ENCODE measurements at places on chromosomes 16 and 17.

DNA sequence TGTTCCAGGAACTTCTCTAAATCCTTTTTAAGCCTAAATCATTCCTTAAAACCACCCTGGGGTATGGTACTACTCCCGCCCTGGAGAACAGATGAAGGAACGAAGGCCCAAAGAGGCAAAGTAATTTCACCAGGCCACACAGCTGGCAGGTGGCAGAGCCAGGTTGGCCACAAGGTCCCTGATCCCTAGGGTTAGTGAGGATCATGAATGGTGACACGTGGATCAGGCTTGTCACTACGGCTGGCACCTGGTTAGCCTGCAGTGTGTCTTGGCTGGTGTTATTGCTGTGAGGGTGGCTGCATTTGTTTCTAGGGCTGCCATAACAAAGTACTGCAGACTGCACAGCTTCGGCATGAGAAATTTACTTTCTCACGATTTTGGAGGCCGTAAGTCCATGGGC lies 26.0 kb upstream of the ZNF423 start:
- no peak for DNase-seq

GRCh38 chr16:75433732-75434413 lies 570 bp upstream of the CFDP1 start:
- DNase-seq, result peak; percentile 71

GRCh38 chr17:60314423-60314822 lies 77.5 kb downstream of the USP32 start:
- DNase-seq, result no peak

DNA sequence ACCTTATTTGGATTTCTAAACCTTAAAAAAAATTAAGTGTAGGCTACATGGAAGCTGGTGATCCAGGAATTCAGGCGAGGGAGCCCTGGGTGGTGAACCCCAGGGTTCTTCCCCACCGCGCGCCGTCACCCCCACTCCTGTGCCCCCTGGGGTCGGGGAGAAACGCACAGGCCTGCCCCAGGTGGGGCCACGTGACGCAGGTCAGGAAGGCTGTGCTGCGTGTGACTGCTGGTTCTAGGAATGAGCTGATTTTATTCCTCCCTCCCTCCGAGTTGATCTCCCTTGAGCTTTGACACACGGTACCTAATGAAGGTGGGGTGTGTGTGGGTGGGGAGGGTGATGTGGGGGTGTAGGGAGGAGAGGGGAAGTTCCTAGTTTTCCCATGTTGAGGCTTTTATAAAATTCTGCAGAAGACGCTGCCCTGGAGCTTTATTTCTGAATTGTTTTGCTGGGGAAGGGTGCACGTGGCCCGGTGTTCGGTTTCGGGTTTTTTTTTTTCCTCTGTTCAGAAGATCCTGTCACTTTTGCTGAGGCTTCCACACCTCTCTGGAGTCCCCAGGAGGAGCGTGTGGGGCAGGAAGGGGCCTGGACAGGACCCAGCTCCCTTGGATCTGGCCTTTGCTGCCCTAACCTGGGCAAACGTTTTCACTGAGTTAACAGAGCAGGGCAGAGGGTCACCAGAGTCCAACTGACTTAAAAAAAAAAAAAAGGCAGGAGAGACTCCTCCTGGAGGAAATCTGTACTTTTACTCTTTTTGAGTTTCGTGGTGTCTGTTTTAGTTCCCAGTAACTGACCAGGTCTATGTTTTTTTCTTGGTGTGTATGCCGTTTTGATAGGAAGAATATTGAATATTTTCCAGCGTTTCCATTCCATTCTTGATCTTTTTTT lies 55.8 kb upstream of the GSE1 start:
- no peak for DNase-seq

DNA sequence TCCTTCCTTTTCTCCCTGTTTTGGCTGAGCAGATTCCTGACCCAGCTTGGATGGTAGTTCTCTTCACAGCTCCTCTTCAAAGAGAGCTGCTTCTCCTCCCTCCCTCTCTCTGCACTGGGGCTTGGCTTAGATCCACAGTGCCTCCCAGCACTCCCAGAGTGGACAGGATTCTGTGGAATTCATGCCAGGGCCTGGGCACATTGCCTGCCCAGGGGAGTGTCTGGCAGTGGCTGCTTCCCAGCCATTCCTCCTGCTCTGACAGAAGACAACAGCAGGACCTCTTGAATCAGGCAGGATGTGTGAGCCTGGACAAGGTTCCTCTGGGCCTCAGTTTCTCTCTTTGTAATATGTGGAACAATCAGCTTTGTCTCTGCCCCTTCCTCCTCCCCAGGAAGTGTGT lies 4.5 kb upstream of the MMP28 start:
- no peak for DNase-seq

GRCh38 chr16:4937782-4938682 lies 1.1 kb upstream of the PPL start:
- no peak for DNase-seq

DNA sequence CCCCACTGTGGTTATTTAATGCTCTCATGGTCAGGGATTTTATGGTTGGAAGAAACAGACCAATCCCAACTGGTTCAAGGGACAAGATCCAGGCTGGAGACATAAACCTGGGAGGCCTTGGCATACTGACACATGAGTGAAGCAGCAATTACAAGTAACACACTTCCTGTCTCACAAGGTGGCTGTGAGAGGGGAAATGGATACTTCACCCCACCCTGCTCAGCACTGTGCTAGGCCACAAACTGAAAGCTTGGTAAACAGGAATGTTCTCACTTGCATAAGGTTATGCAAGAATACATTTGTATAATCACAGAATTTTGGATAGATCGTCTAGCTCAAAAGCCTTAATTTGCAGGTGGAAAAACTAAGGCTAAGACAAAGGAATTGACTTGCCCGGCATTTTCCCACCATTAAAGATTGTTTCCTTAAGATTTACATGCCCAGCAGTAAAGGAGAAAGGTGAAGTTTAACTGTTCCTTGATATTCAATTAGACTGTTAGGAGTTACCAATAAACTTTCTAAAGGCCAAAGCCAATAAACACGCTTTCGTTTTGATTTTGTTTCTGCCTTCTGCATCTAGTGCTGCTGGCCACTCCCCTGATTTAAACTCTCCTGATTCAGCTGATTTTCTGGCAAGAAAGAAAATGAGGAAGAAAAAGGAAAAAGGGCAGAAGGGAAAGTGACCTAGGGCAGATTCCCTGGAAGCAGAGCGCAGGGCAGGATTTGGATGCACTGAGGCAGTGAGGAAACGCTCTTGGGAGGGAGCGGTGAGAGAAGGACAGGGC lies 215.6 kb upstream of the CDH5 start:
- DNase-seq, result no peak

DNA sequence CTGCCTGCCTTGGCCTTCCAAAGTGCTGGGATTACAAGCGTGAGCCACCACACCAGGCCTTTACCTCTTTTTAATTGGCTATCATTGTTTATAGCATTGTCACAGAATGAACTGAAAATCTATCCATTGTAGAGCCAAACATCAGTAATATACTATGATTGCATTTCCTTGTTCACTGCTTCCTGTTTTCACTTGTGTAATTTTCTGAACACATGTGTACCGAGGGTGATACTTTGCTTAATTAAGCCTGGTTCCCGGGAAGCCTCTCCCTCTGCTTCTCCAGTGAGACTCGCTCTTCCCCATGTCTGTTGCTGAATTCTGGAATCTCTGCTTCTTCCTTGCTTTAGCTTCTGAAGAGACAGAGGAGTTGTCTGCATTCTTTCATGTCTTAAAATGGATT lies 33.1 kb downstream of the POLR3E start:
- DNase-seq, result no peak

DNA sequence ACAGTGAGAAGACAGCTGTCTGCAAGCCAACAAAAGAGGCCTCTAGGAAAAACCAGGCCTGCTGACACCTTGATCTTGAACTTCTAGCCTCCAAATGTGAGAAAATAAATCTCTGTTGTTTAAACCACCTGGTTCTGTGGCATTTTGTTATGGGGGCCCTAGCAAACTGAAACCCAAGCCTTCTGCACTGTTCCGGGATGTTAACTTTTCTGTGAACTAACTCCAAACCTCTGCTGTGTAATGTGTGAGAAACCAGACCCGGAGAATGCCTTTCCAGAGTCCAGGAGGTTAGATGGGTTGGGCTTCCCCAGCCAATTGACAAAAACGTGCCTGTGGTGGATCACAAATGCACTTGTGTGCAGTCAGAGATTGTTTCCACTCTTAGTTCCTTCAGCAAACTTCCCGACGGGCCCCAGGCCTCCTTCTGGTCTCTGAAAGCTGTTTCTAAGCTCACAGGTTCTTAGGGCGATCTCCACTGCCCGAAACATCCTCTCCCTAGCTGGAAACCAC lies 13.6 kb upstream of the GGA2 start:
- DNase-seq, result no peak

- DNase-seq, result no peak
These were observed 114.1 kb downstream of the SPAG9 start for GRCh38 chr17:51006601-51007000.

All from NCI-H1417 treated with DMSO at 0.1 percent for 48 hours (cell line).